ENCODE measurements at places on chromosomes 2 and 18.

GRCh38 chr2:206341396-206341795 is 66.9 kb downstream of the ZDBF2 start:
- DNase-seq: no peak

DNA sequence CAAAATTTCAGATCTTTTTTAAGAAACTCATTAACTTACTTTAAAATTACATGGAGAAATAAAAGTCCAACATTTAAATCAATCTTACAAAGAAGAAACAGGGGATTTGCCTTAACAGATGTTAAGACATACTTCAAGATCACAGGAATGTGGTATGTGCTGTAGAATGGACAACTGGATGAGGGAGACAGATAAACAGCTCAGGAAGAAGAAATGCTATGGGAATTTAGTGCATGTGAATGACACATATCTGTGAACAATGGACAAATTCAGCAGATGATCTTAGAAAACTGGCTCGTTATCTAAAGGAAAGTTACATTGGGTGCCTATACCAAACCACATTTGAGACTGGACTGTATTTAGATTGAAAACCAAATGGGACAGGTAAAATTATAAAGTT is 246.8 kb upstream of the AGAP1 start:
- no peak for DNase-seq

GRCh38 chr2:166867874-166868514 is 20.3 kb upstream of the XIRP2 start:
- no peak for DNase-seq

DNA sequence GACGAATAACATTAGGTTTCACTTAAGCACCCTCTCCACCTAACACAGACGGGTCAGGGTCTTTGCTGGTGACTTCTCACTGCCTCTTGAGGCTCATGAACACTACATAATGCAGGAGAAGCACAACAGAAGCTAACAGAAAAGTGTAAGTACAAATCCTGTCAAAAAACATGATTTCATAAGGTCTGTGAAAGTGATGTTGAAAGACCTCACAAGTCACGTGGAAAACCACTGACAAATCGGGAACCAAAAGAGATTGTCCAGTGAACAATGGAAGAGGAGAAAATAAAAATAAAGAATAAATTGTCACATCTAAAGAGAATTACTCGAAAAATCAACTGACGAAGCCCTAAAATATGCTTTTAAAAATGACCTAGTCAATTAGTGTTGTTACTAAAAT is 14.0 kb downstream of the PSD4 start:
- no peak for DNase-seq

DNA sequence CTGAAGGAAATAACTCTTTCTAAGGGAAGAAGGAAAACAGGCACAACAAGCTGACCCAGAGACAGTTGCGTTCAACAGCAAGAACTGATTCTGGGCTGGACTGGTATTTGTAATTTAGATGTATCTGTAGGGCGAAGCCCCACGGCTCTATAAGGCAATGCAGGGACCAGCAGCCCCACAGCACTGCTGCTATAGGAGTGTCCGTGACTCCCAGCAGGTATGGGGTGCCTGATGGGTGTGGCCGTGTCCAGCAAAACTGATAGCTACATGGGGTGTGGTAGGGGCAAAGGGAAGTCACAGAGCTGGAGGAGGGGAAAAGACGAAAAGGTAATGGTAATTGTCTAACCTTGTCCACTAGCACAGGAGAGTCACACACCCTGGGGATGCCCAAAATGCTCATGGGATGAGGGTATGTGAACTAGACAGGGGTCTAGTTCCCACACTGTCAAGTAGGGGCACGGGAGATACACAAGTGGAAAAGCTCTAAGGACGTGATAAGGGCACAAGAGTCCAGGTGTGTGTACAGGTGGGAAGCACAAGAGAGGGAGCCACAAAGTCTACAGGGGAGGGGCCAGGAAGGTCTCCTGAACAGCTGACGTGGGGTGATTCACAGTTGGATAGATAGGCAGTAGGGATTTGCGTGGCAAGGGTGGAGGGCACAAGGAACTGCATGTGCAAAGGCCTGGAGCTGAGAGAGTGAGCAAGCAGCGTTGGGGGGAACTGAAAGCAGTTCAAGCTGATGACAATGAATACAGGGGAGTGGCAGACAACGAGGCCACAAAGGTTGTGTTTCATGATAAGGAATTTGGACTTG is 48.5 kb upstream of the ASPRV1 start:
- DNase-seq: no peak

GRCh38 chr2:168371273-168372019 is 84.6 kb upstream of the CERS6 start:
- DNase-seq: no peak

GRCh38 chr2:177709986-177710401 is 317.4 kb downstream of the AGPS start:
- no peak for DNase-seq

GRCh38 chr18:37396971-37397720 is 168.5 kb downstream of the CELF4 start:
- DNase-seq: no peak

GRCh38 chr2:42386682-42387081 is 25.7 kb upstream of the COX7A2L start:
- no peak for DNase-seq

- no peak for DNase-seq
Observed at GRCh38 chr2:199627417-199627816, 169.7 kb upstream of the SATB2 start.

DNA sequence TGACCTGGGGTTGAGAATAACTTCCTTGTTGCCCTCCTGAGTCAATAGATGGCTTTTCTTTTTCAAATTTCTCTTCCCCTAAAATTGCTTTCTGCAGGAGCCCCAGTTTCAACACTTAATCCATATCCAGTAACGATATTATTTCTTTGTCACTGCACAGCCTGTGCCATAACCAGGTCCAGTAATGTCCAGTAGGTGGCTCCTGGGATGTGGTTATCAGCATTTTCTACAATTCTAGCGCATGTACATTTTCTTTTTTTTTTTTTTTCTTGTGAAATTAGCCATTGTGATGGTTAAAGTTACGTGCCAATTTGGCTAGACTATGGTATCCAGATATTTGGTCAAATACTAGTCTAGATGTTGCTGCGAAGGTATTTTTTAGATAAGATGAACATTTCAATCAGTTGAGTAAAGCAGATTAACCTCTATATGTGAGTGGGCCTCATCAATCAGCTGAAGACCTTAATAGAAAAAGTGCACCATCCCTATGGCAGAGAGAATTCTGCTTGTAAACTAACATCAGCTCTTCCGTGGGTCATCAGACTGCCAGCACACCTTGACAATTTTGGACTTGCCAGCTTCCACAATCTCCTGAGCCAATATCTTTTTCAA is 72.9 kb upstream of the SCG2 start:
- no peak for DNase-seq

GRCh38 chr18:79465392-79465991 is 69.8 kb downstream of the NFATC1 start:
- peak; percentile 51 for DNase-seq

DNA sequence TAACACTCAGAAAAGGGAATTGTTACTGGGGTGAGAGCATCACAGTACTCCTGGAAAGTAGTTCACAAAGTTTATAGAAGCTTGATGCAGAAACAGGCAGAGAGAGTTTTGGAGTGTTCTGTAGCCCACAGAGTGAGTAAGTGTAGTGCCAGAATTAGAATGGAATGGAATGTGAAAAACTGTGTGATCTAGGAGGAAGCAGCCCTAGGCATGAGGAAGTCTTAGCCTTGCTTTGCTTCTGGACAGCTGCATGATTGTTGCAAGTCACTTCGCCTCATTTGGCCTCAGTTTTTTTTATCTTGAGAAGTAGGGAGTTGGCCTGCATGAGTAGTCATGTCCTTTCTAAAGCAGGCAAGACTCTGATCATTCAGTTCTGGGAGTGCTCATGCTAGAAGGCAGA is 10.9 kb downstream of the SERPINB12 start:
- no peak for DNase-seq

DNA sequence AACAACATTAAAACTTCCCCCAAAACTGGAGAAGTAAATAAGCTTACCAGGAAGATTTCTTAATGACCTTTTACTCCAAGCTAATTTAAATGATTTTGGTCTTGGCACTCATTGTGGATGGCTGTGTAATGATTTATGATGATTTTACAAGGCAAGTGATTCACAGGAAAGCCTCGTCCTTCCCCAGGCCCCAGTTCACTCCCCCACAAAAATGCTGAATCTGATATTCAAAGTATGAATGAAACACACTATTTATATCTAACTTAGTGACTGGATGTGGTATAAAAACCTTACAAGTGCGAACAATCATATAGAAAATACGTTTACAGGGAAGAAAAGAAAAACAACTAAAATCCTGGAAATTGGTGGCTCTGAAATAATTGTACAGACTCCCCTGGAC is 49.8 kb downstream of the ZNF516 start:
- no peak for DNase-seq

- DNase-seq: no peak
Observed at GRCh38 chr2:10289352-10289751, 13.4 kb upstream of the HPCAL1 start.

- no peak for DNase-seq
Observed at GRCh38 chr2:24485197-24485596, 5.9 kb upstream of the NCOA1 start.

DNA sequence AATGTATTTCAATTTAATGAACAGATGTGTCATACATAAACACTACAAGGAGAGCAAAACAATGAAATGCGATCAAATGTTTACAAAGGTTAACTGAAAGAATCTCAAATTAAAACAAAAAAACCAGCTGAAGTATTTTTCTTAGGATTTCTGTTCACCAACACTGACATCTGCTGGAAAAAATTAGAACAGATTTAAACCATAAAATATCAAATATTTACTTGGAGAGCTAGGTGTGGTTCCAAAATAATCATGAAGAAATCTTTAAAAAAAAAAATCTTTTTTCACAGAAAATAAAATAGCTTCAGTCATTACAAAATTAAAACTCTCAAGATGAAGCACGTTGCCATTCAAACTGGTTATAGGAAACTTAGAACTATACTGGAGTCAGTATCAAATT is 13.8 kb downstream of the MMADHC start:
- no peak for DNase-seq

DNA sequence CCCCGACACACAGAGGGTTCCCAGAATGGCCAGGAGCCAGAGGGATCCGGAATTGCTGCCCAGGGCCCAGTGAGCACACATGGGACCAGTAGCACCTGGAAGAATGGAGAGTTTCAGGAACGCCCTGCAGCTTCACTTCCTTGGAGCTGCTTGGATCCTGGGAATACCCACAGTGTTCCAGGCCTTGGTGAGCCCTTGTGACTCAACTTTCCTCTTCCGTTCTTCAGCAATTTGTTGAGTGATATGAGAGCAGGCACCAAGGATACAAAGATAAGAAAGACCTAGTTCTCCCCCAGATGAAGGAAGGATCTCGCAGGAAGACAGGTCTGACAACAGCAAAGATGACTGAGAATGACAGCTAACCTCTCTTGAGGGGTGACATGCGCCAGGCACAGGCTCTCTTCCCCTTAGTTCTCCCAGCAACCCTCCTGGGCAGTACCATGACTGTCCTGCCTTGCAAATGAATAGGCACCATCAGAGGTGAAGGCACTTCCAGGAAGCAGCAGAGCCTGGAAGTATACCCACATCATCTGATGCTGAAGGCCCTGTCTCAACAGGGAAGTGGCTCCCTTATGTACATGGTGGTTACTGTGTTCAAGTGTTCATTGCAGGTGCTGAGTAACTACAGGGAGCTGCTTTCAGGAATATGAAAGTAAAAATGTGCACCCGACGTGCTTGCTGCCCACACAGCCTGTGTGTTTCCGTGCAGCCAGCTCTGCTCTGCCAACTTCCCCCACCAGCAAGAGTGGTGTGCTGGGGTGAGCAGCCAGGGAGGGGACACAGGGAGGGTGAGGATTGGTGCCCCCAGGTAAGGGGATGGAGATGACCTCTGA is 116.2 kb downstream of the STPG4 start:
- no peak for DNase-seq

DNA sequence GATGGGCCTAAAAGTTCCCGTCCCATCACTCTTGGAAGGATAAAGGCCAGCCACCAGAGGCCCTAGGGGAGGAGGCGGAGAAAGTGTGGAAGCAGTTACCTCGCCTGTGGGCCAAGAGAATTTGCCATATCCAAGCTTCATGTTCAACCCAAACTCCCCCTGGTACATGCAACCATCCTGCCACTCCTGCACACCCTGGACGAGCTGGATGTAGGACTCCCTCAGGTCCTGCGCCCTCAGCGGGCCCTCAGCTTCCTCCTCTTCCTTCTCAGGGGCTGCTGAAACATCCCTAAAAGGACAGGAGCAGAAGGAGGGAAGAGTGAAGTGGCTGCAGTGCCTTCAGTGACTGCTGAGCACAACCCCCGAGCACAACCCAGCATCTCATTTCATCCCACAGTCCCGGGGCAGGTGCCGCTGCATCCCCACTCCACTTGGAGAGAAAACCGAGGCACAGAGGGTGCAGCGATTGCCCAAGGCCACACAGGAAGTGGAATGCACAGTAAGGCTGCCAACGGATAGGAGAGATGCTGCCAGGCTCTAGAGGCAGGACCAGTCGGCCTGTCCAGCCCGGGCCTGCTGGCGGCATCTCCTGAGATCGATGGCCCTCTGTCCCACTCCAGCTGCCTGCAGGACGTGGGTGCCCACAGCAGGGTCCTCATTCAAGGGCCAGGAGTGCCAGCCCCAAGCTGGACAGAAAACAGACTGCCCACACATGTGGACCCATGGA is 2.9 kb downstream of the ANKMY1 start:
- DNase-seq: no peak

DNA sequence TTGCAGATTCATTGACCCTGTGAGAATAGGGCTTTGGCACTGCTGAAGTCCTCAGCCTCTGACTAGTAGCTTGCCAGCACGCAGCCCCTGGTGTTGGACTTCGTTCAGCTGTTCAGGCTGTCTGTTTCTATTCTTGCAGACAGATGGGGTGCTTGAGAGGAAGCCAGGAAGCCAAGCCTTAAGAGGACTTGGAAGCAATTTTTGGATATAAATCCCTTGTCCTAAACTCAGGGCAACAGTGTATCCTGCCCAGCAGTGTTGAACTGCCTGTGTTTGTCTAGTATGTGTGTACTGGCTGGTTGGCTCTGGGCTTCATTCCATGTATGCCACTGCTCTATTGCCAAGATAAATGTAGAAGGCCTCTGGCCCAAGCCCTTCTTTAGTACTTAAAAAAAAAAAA is 108.6 kb downstream of the COMMD1 start:
- no peak for DNase-seq

DNA sequence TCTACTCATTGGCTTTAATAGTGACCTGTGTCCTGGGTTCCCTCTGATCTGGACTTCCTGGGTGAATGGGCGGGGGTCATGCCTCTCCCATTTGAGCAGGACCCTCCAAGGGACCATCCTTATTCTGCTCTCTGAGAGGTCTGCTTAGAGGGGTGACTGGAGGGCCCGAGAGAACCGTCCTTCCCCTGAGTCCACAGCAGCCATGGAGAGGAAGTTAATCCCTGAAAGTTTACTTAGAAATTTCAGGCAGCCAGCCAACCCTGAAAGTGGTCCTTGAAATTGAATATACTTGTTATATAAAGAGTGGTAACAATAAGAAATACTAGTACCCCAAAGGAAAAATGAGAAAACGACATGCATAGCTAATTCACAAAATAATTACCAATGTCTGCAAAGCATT is 226.1 kb downstream of the DYSF start:
- DNase-seq: no peak

GRCh38 chr2:85278361-85278760 is 49.4 kb downstream of the TGOLN2 start:
- no peak for DNase-seq

- DNase-seq: no peak
Observed at GRCh38 chr2:18476484-18476883, 84.0 kb downstream of the RDH14 start.

- DNase-seq: no peak
Observed at GRCh38 chr2:219408631-219409030, 9.5 kb upstream of the DES start.

- no peak for DNase-seq
Observed at GRCh38 chr18:7545734-7546133, 21.4 kb upstream of the PTPRM start.

GRCh38 chr2:149652526-149652925 is 65.0 kb upstream of the MMADHC start:
- DNase-seq: no peak

All from CD4-positive, alpha-beta T cell treated with Interleukin-4 for 1 hour (primary cell).